ENCODE measurements at places on chromosomes 3 and 15.

GRCh38 chr3:124792341-124793040 is 62.2 kb downstream of the UMPS start:
- DNase-seq: no peak

DNA sequence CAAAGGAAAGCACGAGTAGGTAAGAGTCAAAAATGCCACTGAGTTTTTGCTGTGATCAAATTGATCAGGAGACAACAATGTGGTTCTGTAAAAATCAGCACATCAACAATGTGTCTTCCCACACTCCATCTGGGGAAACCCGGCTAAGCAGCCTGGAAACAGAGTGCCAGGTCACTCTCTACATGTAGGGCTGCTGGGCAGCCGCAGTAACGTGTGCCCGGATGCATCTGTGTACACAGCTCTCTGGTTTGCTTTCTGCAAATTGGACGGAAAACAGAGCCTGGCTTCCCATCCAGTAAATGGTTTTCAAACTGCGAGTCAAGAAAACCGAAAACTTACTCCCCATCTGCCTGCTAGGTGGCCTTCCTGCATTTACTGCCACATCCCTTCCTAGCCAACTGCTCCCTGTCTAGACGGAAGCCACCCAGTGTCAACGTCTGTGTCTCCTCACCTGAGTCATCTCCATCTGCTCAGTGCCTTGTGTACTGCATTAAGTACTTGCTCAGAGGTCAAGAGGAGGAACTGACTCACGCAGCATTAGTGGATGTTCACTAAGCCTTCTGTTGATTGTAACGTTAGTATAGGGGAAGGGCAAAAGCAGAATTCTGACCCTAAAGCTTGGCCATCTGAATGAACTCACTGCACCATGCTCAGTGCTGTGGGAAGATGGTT is 124.1 kb downstream of the TJP1 start:
- DNase-seq: no peak

GRCh38 chr15:59335207-59335786 is 37.4 kb downstream of the MYO1E start:
- no peak for DNase-seq

GRCh38 chr3:190059242-190059590 is 61.5 kb downstream of the P3H2 start:
- DNase-seq: no peak

GRCh38 chr3:53157974-53158580 is 2.9 kb upstream of the PRKCD start:
- no peak for DNase-seq

All from stimulated activated CD8-positive, alpha-beta memory T cell treated with anti-CD3 and anti-CD28 coated beads, Interleukin-7, amount 100 ng/mL, for 4 hours (primary cell).